Kidney (tissue), 22 donors: ENCODE measurements at places on chromosomes 2 and 18. TPM values are rescaled to one million over a fixed set of nuclear protein-coding genes. Genes with fewer than 3 reads are reported as not detected.

DNA sequence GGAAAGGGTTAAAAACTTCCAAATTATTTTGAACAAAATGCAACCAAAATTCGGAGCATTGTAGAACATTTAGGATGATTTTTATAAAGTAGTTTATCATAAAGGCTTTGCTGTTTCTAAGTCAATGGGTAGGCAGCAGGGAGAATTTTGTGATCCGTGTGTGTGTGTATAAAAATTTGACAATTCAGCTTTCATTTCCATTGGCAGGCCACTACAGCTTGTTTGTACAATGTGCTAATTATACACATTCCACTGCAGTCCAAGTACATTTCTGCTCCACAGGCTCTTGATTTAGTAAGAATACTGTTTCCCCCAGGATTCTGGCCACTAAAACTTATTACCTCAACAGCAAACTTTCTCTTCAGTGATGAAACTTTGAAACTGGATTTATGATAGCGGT is 71.8 kb upstream of the LTBP1 start:
- H3K4me1 ChIP-seq = no peaks in the 10 kb centered on the region
- no peak overlapping the region for H3K4me3 ChIP-seq
- H3K27me3 ChIP-seq = no peaks in the 10 kb centered on the region
- no peaks in the 10 kb centered on the region for H3K36me3 ChIP-seq

DNA sequence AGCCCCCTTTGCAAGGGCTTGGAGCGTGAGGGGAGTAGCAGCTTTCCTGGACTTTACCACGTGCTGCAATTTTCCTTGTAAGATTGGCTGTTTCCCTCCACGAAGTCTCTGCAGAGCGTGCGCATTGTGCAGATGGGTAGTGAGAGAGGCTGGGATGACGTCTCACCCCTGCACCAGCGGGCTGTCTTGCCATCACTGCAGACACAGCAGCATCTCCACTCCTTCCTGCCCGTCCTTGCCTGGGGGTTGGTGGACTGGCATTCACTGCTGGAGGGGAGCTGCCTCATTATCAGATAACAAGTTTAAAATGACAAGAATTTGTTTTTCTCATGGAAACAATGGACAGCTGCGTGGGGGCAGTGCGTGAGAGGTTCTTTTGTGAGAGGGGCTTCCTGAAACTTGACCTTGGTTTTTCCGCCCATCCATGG is 45.3 kb upstream of the HS6ST1 start:
- H3K27ac ChIP-seq = no peak overlapping the region
- H3K27me3 ChIP-seq = no peaks in the 10 kb centered on the region
- peaks cover 10% of the 10 kb centered on the region for H3K4me1 ChIP-seq
- H3K36me3 ChIP-seq = no peaks in the 10 kb centered on the region

GRCh38 chr18:73047688-73048087 is 179.9 kb upstream of the NETO1 start:
- no peaks in the 10 kb centered on the region for H3K27me3 ChIP-seq
- H3K4me3 ChIP-seq = no peak overlapping the region
- H3K27ac ChIP-seq = no peak overlapping the region
- H3K4me1 ChIP-seq = no peaks in the 10 kb centered on the region

DNA sequence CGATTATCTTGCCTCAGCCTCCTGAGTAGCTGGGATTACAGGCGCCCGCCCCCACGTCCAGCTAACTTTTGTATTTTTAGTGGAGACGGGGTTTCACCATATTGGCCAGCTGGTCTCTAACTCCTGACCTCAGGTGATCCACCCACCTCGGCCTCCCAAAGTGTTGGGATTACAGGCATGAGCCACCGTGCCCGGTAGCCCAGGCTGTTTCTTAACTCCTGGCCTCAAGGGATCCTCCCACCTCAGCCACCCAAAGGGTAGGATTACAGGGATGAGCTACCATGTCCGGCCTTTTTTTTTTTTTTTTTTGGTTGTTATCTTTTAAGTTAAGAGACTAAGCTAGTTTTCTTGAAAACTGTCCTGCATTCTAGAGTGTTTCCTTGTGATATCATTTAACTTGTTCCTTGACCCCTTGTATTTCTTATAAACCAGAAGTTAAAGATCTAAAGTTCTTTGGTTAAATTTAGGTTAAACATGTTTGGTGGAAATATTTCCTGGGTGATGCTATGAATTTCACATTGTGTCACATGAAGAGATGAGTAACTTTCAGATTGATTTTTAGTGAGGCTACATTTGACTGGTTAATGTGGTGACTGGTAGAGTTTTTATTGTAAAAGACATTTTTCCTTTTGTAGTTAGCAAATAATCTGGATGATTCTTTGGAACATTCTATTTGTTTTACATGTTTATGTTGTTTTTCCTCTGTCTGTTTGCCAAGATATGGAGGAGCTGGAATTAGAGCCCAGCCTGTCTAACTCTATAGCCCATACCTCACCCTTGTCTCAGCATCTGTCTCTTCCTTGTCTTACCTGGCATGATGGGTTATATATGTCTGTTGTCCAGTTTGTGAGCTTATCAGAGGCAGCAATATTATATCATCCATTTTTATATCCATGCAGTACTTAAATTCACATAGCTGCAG is 5.2 kb downstream of the NCAPH start:
- peaks cover 4% of the 10 kb centered on the region for H3K36me3 ChIP-seq
- no peaks in the 10 kb centered on the region for H3K27me3 ChIP-seq
- no peak overlapping the region for H3K4me3 ChIP-seq
- no peaks in the 10 kb centered on the region for H3K4me1 ChIP-seq

DNA sequence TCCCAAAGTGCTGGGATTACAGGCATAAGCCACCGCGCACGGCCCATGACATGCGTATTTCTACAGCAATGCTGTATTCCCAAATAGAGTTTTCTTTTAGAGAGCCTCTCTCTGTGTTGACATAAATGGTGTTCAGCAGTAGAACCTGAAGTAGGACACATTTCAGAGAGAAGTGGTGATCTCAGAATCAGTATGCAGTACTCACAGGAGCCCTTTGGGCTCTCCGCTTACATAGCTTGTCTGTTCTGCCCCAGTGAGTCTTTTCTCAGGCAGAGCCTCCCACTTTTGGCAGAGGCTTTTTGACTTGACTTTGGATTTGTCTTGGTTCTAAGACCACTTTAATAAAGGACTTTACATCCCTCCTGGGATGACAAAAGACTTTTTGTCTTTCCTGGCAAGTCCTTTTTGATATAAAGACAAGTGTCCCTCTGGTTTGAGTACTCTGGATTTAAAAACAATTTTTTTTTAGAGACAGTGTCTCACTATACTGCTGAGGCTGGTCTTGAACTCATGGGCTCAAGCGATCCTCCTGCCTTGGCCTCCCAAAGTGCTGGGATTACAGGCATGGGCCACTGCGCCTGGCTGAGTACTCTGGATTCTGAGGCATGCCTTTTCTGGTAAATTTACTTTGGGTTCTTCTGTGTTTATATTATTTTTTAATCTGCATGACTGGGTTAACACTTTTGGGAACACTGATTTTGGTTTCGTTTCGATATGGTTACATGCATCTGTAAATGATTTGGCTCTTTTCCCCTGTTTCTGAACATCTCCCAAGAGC is 113.3 kb downstream of the SMAD2 start:
- H3K27ac ChIP-seq = no peak overlapping the region
- no peak for DNase-seq
- H3K27me3 ChIP-seq = no peaks in the 10 kb centered on the region
- no peak overlapping the region for H3K4me3 ChIP-seq

- H3K27ac ChIP-seq = no peak overlapping the region
- no peaks in the 10 kb centered on the region for H3K36me3 ChIP-seq
- no peaks in the 10 kb centered on the region for H3K4me1 ChIP-seq
- no peak for DNase-seq
These were observed 143.5 kb upstream of the RBBP8 start for GRCh38 chr18:22789600-22789999.

DNA sequence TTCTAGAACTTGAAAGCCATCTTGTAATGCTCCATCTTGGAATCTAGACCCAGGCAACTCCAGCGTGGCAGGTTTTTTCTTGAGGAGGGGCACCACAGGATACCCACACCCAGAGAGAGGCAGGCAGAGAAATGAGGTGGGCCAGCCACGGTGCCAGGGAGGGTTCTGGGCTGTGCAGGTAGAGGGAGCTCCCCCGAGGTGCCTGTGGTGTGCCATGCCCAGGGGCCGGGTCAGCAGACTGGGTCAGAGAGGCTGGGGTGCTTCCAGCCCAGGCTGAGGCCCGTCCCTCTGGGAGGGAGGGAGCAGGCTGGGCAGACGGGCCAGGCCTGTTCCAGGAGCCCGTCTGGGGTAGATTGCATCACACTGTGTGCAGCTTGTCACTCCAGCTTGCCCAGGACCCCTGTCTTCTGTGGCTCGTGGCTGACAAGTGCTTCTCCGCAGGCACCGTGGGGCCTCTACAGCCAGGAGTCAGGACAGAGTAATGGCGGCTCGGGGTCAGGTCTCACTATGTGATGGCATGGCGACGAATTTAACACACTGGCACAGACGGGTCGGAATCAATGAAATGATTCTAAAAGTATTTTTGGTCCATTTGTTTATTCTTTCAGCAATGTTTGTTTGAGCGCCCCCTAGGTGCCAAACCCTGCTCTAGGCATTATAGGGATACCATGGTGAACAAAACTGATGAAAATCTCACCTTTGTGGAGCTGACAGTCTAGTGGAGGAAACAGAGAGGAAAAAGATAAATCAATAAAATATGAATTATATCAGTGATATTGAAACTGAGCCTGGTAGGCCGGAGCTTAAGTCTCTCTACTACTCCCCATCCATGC is 144.0 kb downstream of the ACOXL start:
- H3K4me3 ChIP-seq = no peak overlapping the region
- no peak for DNase-seq
- no peaks in the 10 kb centered on the region for H3K36me3 ChIP-seq
- H3K27ac ChIP-seq = no peak overlapping the region

DNA sequence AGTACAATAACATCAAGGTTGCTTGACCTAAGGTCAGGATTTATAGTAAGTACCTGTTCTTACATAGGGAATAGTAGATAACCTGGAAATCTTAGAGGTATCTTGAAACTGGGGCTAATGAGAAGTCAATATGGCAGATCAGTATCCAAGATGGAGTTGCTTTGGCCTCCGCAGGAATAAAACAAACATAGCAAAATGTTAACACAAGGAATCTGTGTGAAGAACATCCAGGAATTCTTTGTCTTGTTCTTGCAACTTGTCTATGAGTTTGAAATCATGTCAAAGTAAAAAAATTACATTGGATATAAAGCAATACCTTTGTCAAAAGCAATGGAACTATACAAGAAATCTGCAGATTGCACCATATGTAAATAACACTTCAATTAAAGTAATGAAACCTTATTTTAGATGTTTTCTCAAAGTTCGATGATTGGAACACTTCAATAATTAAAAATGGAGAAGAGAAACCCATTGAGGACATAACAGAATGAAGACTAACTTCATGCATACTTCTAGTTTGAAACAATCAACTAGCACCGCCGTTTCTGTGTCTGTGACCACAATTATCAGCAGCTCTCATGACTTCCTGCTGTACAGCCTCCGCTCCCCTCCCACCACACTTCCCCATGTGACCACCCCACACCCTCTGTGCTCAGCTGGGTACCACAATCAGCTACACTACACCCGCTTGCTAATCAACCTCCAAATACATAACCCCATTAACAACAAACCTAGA is 27.6 kb downstream of the C2orf76 start:
- no peaks in the 10 kb centered on the region for H3K36me3 ChIP-seq
- no peak for DNase-seq
- no peaks in the 10 kb centered on the region for H3K27me3 ChIP-seq
- H3K27ac ChIP-seq = no peak overlapping the region
- H3K4me3 ChIP-seq = no peak overlapping the region

GRCh38 chr2:113986762-113987290 is 96.9 kb downstream of the ACTR3 start:
- no peak overlapping the region for H3K27ac ChIP-seq
- no peak for DNase-seq
- no peaks in the 10 kb centered on the region for H3K4me1 ChIP-seq
- H3K36me3 ChIP-seq = no peaks in the 10 kb centered on the region
- H3K27me3 ChIP-seq = no peaks in the 10 kb centered on the region

DNA sequence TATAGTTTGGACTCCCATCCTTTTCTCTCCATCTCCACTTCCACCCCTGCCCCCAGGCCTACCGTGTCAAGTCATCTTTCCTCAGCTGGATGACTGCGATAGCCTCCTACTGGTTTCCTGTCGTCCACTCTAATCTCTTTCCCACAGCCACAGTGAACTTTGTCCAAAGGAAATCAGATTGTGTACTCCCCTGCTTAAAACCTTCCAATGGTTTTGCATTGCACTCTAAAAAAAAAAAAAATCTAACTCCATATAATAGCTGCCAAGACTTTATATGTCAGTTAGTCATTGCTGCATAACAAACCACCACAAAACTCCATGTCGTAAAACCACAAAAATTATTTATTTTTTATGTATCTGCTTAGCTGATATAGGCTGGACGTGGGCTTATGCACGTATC is 160.2 kb upstream of the CCDC68 start:
- no peak overlapping the region for H3K4me3 ChIP-seq
- no peak for DNase-seq
- H3K4me1 ChIP-seq = no peaks in the 10 kb centered on the region
- H3K36me3 ChIP-seq = no peaks in the 10 kb centered on the region

GRCh38 chr2:140353541-140353940 is 1573.4 kb upstream of the NXPH2 start:
- H3K4me3 ChIP-seq = no peak overlapping the region
- no peak overlapping the region for H3K27ac ChIP-seq
- no peaks in the 10 kb centered on the region for H3K27me3 ChIP-seq
- H3K4me1 ChIP-seq = no peaks in the 10 kb centered on the region
- DNase-seq = no peak

DNA sequence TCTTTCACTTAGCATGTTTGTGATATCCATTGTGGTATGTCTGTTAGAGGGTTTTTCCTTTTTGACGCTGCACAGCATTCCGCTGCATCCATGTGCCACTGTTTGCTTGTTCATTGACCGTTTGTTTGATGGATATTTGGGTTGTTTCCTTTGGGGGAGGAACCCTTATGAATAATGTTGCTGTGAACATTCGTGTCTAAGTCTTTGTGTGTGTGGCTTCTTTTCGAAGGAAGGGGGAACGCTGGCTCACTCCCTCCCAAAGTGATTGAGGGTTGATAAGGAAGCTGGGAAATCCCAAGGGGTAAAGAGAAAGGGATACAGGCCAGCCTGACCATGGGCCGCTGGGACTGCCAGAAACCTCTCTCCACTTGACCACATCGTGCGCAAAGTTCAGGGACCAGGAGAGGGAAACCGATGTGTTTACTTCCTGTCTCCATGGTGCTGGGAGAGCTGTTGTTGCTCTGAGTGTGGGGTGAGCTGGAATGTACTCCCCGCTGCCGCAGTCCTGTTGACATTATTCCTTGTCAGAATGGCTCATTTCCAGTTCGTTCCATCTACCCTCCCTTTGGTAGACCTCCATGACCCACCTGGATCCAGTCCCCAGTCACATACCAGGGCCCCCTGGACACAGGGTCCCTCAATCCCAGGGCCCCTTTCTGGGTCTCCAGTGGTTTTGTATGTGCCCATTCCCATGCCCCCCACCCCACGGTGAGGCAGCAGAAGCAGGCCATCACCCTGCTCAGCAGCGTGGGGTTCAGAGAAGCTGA is 39.6 kb downstream of the HS1BP3 start:
- no peaks in the 10 kb centered on the region for H3K36me3 ChIP-seq
- H3K27me3 ChIP-seq = no peaks in the 10 kb centered on the region
- peak overlapping the region; percentile 76 for H3K27ac ChIP-seq
- H3K4me1 ChIP-seq = peaks cover 44% of the 10 kb centered on the region

GRCh38 chr18:73681912-73682311 is 465.7 kb downstream of the FBXO15 start:
- H3K4me1 ChIP-seq = no peaks in the 10 kb centered on the region
- H3K36me3 ChIP-seq = no peaks in the 10 kb centered on the region
- no peaks in the 10 kb centered on the region for H3K27me3 ChIP-seq
- H3K27ac ChIP-seq = no peak overlapping the region
- DNase-seq = no peak
- H3K4me3 ChIP-seq = no peak overlapping the region

CHPF gene
- total RNA-seq = 59.5 TPM

FIGLA gene
- total RNA-seq = not detected

EVA1A gene
- 28.1 TPM for total RNA-seq

SLC5A7 gene
- total RNA-seq = 0.88 TPM

GAD1 gene
- 1.1 TPM for total RNA-seq

SEPTIN10 gene
- 80.7 TPM for total RNA-seq

RGPD6 gene
- 19.5 TPM for total RNA-seq
